ENCODE measurements at places on chromosomes 7 and 10.
A peak's percentile ranks its signal among the peaks of the same experiment; 100 is the strongest.

DNA sequence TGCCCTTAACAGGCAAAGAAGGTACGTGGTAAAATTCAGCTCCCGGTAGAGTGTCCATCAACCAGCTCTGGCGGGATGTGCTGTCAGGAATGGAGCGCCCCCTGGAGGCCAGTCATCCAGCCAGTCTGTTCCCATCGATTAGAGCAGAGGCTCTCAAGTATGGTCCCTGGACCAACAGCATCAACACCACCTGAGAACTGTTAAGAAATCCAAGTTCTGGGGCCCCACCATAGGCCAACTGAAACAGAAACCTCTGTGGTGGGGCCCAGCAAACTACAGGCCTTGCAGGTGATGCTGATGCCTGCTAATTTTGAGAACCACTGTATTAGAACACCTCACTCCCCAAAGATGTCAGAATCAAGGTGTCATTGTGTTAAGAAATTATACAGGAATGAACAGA lies 109.2 kb downstream of the DPY19L1 start:
- peak; percentile 78 for DNase-seq

DNA sequence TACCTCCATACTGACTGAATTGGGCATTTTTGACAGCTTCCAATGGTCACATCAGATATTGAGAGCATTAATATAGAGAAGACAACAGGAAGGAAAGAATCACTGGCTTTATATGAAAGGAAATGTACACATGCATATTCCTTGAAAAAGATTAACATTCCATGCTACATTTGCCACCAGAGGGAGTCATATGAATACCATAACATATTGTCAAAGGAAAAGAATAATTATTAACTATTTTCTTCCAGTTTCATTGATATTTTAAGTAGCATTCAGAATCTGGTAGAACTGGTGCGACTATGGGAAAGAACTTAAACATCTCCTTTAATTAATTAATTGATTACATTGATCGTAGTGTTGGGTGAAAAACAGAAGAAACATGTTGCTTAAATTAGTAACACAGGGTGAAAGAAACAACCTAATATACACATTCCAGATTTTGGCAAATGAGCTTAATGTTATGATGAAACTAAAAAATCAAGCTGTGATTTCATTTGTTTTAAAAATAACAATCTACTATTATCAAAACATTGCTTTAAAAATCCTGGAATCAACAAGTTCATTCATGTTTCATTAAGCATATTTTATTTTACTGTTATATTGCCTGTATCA lies 71.5 kb downstream of the GPR85 start:
- no peak for DNase-seq

GRCh38 chr10:48778193-48778857 lies 93.7 kb downstream of the WDFY4 start:
- DNase-seq: no peak

DNA sequence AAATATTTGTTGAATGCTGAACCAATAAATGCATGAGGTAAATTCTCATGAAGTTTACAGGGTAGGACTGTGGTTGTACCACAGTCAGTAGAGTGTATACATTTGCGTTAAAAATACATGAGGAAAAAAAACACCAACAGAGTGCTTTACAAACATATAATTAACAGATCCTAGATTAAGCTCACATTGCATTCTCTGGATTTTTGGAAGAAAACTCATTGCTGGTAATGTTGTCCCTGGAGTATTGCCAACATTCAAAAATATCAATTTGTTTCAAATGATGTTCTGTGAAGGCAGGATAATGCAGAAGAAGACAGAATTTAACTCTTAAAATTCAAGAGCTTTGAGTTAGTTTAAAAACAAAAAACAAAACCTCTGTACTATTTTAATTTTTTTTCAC lies 95.5 kb downstream of the MBL2 start:
- no peak for DNase-seq

GRCh38 chr7:128084896-128085608 lies 53.8 kb upstream of the LRRC4 start:
- no peak for DNase-seq

GRCh38 chr10:74032900-74033655 lies 35.2 kb downstream of the VCL start:
- DNase-seq: no peak

- no peak for DNase-seq
Measured at GRCh38 chr10:29862923-29863614, 196.3 kb downstream of the JCAD start.

GRCh38 chr10:4343091-4343490 lies 482.9 kb upstream of the AKR1E2 start:
- DNase-seq: no peak

DNA sequence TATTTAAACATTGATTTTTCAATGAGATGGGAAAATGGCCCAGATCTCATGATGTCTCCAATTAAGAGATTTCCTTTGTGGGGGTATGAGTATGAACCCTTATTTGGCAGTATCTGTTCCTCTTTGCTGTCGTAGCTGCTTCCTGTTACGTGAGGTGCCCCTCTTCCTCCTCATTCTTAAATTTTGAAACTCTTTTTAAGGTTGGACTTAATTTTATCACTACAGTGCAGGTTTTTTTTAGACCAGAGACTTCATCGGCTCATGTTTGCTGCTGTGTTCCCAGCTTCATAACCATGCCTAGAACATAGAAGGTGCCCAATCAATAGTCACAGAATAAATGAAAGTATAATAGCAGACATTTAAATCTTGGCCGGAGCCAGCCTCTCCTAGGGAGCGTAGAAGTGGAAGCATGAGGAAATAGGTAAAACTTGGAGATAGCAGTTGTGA lies 2.4 kb downstream of the MIOS start:
- DNase-seq: no peak

DNA sequence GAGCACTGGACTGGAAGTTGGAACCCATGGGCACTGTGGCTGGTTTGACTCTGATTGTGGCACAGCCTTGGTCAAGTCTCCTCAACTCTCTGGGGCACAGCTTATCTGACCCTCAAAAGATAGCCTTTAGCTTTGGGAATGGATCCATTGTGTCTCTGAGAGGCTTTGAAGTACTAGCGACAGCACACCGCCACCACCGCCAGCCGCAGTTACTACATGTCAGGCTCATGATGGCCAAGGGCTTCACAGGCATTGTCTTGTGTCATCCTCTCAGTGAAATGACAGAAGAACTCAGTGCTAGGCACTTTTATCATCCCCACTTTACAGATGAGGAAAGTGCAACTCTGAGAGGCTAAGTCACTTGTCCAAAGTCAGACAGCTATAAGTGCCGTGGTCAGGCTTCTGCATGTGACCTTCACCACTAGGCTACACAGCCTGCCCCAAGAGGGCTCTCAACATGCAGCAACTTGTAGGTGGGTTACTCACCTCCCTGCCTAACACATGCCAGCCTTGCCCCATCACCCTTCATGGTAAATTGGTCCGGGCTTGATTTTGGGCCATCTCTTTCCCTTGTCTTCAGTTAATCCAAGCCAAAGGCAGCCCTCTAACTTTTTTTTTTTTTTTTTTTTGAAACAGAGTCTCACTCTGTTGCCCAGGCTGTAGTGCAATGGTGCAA lies 44.1 kb downstream of the C10orf105 start:
- no peak for DNase-seq

- DNase-seq: no peak
Measured at GRCh38 chr7:26694141-26694540, 170.2 kb downstream of the SKAP2 start.

- no peak for DNase-seq
Measured at GRCh38 chr7:50779427-50779826, 3.3 kb downstream of the GRB10 start.

DNA sequence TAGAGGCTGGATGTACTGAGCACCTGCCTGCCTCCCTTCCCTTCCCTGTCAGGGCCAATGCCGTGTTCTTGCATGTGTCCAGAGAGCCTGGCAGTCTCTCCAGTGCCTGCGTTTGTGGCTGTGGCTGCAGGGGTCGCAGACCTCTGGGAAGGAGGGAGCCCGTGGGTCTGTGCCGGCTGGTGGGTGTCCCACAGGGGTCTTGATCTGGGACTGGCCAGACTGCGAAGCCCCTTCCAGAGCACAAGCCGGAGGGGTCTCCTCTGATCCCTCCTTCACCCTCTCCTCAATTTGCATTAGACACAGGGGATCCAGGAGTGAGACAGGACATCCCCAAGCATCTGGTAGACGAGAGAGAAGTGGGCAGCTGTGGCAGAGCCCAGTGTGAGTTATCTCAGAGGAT lies 199.2 kb downstream of the ADARB2 start:
- DNase-seq: peak; percentile 55

- DNase-seq: no peak
Measured at GRCh38 chr7:131052285-131052904, 275.3 kb upstream of the MKLN1 start.

DNA sequence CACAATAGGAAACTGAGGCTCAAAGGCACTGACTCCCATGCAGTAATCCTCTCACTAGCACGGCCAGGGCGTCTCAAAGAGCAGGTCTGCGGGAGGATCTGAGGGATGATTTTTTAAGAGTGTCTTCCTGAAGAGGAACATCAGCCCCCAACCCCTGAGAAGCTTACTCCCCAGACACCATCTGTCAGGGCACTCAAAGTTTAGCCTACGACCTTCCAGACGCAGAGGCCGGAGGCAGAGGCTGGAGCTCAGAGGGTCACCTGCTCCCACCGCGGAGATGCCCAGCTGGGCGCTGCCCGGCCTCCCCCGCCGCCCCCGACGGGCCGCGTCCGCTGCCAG lies 1.7 kb downstream of the ZNF777 start:
- no peak for DNase-seq

- no peak for DNase-seq
Measured at GRCh38 chr10:44301781-44302355, 83.0 kb downstream of the CXCL12 start.

- DNase-seq: peak; percentile 66
Measured at GRCh38 chr7:44755698-44756627, 7.3 kb downstream of the ZMIZ2 start.
